Activated CD4-positive, alpha-beta T cell treated with anti-CD3 and anti-CD28 coated beads, Interleukin-2, amount 50 U/mL, for 4 hours (primary cell): ENCODE measurements at places on chromosomes 7 and 10.

DNA sequence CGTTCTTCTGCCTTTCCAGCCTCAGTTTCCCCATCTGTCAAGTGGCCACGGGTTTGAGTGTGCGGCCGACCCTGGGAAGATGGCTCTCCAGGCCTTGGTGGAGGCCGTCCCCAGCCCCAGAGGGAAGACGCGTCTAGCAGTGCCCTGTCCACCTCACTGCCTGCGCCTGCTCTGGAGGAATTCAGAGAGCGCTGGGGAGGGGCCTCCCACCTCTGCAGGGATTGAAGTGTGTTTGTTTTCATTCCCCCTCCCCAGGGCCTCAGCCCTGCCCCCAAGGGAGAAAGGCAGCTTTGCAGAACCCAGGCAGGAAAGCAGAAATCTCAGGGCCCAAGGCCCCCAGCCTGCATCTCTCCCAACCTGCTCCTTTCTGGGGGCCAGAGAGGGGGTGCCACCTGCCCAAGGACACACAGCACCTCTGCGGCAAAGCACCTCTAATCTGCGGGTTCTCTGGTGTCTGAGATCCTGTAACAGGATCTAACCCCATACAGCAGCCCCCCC is 91.0 kb downstream of the MICALL2 start:
- DNase-seq = no peak

- no peak for DNase-seq
Observed at GRCh38 chr7:53119514-53119941, 84.1 kb downstream of the POM121L12 start.

GRCh38 chr7:155398944-155399343 is 59.0 kb upstream of the EN2 start:
- DNase-seq = no peak

- DNase-seq = no peak
Observed at GRCh38 chr10:7634142-7634894, 32.4 kb downstream of the ITIH5 start.

- peak; percentile 32 for DNase-seq
Observed at GRCh38 chr7:100585511-100586265, at the start of gene LRCH4. TSS of gene LRCH4 (minus strand) at chr7:100586129. CDS start at chr7:100586100, 29 bp downstream.

GRCh38 chr7:74026903-74027682 is 880 bp upstream of the ELN start:
- DNase-seq = peak; percentile 48

DNA sequence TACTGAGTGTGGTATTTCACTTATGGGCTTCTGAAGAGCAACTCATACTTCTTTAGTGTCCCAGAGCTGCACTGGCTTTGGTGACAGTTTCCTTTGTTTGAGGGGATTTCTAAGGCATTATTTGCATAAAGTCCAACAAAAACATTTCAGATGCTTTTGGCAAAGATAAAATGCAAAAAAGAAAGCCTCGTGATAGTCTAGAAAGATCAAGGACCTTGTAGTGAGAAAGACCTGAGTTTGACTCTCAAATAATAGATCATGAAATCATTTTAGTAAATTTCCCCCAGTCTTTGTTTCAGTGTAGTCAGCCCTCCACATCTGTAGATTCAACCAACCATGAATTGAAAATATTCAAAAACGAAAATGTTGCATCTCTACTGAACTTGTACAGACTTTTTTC is 107.4 kb downstream of the EEPD1 start:
- no peak for DNase-seq

DNA sequence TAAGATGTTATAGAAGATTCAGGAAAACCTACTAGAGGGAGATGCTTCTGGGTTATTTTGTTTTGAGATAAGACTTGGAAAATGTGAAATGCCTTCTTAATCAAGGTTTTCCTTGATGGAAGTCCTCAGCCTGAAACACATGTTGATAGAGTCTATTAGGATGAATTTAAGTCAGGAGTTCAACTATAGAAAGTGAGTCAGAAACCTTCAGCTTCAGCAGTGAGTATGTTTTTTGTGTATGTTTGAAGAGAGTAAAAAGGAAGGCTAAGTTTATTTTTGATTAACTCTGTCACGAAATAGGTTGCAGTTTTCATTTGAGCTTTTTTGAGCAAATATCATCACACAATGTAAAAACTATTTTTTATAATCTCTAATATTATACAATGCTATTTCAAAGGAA is 114.6 kb downstream of the HGF start:
- no peak for DNase-seq

DNA sequence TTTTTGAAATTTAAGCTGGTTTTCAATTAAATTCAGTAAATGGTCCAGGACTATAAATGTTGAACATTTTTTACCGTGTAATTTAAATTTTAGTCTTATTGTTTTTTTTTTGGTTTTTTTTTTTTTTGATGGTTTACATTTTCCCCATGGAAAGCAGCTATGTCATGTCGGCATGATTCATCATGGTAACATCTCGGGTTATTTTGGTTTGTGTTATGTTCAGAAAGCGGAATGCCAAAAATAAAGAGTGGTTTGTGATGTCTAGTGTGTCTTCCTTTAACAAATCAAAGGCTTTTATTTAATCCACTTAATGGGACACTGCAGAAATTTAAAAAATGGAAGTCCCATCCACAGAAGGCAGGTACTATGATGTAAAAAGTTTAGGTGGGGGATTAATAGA is 58.5 kb downstream of the TRUB1 start:
- no peak for DNase-seq

- DNase-seq = peak; percentile 51
Observed at GRCh38 chr7:76318488-76319353, 16.2 kb downstream of the HSPB1 start.

- no peak for DNase-seq
Observed at GRCh38 chr7:115449689-115450088, 527.8 kb downstream of the MDFIC start.

- DNase-seq = no peak
Observed at GRCh38 chr7:158109364-158110033, 478.1 kb downstream of the PTPRN2 start.

DNA sequence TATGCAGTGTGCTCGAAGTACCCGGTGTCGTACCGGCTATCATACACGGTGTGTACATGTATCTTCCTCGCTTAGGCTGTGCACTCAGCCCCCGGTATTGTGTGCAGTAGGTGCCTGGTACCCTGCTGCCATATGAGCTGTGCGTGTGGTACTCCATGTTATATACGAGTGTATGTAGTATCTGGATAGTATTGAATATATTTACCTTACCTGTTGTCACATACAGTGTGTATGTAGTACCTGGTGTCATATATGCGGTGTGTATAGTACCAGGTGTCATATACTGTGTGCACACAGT is 1.2 kb downstream of the ZMYND11 start:
- DNase-seq = no peak

- no peak for DNase-seq
Observed at GRCh38 chr10:53260213-53260612, 487.6 kb upstream of the MBL2 start.

- no peak for DNase-seq
Observed at GRCh38 chr7:50812841-50813475, 30.3 kb upstream of the GRB10 start.

DNA sequence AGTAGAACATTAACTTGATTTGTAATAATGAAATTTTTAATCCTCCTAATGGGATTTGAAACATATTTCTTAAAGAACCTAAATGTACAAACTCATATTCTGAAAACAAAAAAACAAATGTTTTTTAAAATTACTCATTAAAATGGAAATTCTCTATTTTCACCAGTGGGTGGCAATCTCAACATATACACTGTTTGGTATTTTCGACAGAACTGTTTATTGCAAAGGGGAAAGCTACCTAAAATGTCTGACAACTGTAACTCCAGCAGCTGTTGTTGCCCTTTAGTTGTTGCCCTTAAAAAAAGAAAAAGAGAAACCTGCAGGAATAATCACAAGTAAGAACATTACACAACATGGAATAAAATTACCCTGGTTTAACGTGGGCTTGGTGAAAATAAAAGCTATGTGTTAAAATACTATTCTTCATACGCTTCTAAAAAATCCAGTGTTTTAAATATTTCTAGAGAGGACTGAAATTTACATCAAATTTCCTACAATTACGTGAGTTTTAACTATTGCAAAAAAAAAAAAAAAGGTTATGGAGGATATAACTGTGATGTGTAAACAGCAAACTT is 54.5 kb downstream of the COL1A2 start:
- no peak for DNase-seq

GRCh38 chr7:46927131-46927810 is 654.6 kb downstream of the TNS3 start:
- no peak for DNase-seq
